ENCODE measurements at places on chromosomes 16 and 17.
A peak's percentile ranks its signal among the peaks of the same experiment; 100 is the strongest.

- DNase-seq, result no peak
Measured at GRCh38 chr17:42394838-42395237, 6.6 kb upstream of the STAT3 start.

GRCh38 chr17:14112407-14112806 lies 43.1 kb downstream of the COX10 start:
- DNase-seq, result no peak

- DNase-seq, result no peak
Measured at GRCh38 chr17:67050471-67051154, 6.3 kb downstream of the CACNG1 start.

- DNase-seq, result no peak
Measured at GRCh38 chr17:40312131-40312731, 3.3 kb downstream of the RARA start.

- DNase-seq, result peak; percentile 63
Measured at GRCh38 chr16:57042157-57043111, 49.9 kb upstream of the CPNE2 start.

DNA sequence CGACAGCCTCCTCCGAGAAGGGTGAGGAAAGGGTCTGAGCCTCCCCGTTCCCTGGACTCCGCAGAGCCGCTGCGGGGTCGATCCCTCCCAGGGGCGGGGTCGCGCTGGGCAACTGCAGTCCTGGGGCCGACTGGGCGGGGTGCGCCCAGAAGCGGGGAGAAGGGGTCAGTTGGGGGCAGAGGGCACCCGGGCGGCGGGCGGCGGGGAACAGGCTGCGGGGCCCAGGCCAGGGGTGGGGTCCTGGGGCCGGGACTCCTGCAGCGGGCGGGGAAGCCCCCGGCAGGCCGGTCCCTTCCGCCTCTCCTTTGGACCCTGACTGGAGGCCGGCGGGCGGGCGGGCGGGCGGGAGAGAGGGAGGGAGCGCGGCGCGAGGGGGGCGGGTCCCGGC lies 352 bp downstream of the GGNBP2 start:
- DNase-seq, result no peak

GRCh38 chr17:81328489-81328888 lies 33.4 kb upstream of the SLC38A10 start:
- no peak for DNase-seq

DNA sequence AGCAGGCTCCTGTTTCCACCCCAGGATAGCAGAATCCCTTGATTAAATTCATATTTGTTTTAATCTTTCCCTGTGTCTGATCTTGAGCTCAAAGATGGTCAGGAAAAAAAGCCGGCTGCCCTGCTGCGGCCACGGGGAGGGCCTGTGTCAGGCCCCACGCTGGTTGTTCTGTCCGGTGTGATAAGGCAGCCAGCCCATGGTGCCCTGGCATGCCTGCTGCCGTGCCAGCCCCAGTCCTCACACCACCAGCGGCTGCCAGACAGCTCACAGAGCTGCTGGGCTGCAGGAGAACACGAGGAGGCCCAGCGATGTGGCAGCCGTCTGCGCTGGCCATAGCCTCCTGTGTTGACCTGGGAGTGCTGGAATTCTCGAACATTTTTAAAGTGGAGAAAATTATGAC lies 34.7 kb upstream of the BRD7 start:
- no peak for DNase-seq
